ENCODE measurements at places on chromosomes 3 and 15.

DNA sequence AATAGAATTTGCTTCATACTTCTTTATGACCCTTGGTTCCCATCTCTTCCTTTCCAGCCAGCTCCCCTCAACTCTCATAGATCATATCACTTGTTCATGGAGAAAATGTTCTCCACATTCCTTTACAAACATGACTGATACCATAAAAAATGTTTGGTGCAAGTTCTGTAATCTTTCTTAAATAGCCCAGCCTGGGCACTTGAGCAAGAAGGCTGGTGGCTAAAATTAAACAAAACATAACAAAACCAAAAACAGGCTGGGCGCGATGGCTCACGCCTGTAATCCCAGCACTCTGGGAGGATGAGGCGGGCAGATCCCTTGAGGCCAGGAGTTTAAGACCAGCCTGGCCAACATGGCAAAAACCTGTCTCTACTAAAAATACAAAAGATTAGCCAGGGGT lies 8.9 kb upstream of the POLR2M start:
- DNase-seq: no peak

- DNase-seq: no peak
These were observed 101.3 kb downstream of the DPH6 start for GRCh38 chr15:35444557-35445204.

DNA sequence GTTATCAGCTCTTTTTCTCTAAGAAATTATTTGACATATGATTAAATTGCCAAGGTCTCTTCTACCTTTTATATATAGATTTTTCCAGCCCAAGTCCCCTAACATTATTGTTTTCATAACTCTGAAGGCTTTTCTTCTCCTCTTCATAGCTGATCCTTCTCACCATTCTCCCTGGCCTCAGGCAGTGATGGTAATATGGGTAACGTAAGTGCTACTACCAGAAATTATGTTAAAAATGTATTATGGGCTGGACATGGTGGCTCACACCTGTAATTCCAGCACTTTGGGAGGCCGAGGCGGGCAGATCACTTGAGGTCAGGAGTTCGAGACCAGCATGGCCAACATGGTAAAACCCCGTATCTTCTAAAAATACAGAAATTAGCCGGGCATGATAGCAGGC lies 29.2 kb downstream of the BMF start:
- DNase-seq: no peak

GRCh38 chr15:44501768-44502366 lies 35.1 kb upstream of the EIF3J start:
- no peak for DNase-seq

GRCh38 chr15:29285386-29285785 lies 15.8 kb upstream of the NSMCE3 start:
- no peak for DNase-seq

DNA sequence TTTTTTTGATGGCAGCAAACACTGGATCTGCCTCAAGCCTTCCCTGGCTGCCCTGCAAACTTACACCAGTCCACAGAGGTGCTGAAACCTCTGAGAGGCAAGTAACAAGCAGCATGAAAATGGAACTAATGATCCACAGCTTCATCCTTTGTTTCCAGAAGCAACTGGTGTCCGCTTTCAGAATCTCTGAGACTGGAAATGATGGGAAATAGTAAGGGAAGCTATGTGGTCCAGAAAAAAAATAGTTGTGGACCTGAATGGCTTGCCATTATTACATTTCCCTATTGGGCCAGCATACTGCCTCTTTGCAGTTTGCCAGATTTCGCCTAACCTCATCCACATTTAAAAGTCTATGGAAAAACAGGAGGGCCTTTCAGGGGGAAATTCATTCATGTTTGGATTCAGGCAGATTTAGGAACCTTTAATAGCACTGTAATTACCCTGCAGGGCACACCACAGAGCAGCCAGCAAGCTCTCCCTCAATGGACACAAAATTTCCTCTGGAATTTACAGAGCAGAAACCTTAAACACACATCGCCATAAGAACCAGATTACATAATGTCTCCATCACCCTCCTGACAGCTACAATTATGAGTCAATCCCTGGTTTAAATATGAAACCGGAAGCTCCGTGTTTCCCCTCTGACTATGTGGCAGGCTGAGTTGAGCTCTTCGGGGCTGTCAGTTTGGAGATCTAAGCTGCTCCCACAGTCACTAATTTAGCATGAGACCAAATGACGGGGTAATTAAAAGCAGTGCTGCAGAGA lies 134.4 kb downstream of the TMCO5A start:
- DNase-seq: no peak

GRCh38 chr3:108662142-108662738 lies 72.7 kb downstream of the DZIP3 start:
- no peak for DNase-seq

GRCh38 chr15:60993008-60993407 lies 236.1 kb downstream of the RORA start:
- no peak for DNase-seq

DNA sequence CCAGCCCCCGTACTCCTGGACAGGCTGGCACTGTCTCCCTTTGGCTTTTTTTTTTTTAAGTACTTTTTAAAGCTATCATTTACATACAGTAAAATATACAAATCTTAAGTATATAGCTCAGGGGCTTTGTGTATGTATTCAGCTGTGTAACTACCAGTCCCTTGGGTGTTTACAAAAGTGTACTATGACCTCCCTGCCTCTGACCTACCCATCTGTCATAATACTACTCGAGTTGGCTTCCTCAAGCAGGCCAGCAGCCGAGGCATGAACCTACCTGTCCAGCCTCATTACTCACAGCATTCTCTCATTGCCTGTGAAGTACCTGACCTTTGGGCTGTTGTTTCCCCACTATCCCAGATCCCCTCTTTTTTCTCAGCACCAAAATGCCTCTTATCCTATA lies 33.2 kb downstream of the ABHD2 start:
- peak; percentile 76 for DNase-seq

DNA sequence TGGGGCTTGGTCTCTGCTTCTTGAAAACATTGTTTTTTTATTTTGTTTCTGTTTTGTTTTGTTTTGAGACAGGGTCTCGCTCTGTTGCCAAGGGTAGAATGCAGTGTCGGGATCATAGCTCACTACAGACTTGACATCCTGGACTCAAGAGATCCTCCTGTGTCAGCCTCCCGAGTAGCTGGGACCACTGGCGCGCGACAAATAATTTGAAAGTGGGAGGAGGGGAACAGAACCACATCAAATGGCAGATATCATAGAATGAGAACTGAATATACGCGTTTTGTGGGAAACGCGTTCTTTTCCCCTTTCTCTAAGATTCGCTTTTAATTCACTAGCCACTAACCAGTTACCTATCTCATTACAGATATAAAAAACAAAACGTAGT lies 641 bp upstream of the VPS13C start:
- DNase-seq: no peak

DNA sequence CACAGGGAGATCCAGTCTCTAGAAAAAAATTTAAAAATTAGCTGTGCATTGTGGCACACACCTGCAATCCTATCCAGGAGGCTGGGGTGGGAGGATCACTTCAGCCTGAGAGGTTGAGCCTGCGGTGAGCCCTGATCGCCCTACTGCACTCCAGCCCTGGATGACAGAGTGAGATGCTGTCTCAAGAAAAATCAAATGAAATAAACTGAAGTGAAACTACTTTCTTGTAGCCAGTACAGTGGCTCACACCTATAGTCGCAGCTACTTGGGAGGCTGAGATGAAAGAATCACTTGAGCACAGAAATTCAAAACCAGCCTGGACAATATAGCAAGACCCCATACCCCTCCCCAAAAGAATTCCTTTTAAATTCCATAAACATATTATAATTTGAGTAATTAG lies 35.4 kb downstream of the SMARCC1 start:
- DNase-seq: no peak

- DNase-seq: no peak
These were observed 539.3 kb downstream of the SQOR start for GRCh38 chr15:46174122-46174521.

GRCh38 chr15:48451241-48451640 lies 120.0 kb downstream of the DUT start:
- no peak for DNase-seq

GRCh38 chr15:83398626-83399025 lies 48.5 kb upstream of the SH3GL3 start:
- DNase-seq: no peak

DNA sequence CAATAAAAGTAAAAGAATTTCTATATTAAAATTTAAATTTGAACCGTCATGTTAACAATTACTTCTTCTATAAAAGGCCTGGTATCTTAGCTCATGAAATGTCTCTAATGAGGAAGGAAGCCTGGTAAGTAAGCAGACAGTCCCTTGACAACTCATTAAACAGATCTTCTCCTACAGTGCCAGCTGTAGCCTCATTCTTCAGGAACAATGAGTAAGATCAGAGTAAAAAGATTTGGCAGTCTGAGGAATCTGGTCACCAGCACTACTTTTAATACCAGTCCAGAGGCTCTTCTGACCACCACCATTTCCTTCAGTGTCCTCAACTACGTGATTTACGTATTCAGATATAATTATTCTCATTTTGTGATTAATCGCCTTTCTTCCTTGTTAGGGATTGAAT lies 955.0 kb upstream of the ALCAM start:
- DNase-seq: no peak

DNA sequence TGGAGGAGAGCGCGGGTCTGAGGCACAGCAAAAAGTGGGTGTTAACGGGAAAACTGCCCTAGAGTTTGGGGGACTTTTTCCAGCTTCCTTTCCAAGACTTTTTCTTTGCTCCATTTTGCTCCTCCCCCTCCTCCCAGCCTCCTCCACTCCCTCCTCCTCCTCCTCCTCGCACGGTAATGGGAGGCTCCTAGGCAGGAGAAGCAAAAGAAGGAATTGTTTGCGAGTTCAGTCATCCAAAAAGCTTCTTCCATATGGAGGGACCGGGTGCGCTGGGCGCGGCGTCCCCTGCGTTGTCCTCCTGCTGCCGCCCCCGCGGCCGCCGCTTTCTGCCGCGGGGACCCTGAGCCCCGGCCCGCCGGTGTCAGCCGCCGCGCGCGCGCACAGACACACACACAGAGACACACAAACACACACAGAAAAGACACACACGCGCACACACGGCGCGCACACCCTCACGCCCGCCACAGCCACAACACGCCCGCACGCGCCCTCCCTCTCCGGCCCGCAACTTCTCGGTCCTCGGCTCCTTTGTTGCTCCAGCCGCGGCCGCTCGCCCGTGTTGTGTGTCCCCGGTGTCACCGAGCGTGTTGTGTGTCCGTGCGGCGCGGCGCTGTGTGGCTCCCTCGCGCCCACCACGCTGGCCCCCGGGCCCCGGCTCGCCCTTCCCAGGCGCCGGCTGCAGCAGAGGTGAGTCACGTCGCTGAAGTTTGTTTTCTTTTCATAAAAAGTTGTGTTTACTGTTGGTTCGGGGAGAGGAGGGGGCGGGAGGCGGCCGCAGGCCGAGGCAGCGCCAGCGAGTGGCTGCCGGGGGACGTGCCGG lies at the start of gene BOC:
Gene BOC, plus strand, starts transcription at position 228 of the 820 bp plus-strand sequence. CDS start 38,246 bp downstream, outside the sequence.
- DNase-seq: no peak

GRCh38 chr3:197801891-197802778 lies 11.1 kb downstream of the LRCH3 start:
- DNase-seq: no peak

DNA sequence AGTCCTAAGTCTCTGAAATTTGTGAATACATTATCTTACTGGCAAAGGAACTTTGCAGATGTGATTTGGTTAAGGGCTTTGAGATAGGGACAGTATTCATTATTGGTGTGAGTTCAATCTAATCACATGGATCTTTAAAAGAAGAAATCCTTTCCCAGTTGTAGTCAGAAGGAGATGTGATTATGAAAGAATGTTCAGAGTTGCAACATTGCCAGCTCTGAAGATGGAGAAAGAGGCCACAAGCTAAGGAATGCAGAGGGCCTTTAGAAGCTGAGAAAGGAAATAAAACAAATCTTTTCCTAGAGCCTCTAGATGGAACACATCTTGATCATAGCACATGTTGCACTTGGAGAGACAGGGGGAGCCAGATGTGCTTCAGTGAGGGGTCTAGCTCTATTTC lies 27.7 kb upstream of the SIAH2 start:
- DNase-seq: no peak

DNA sequence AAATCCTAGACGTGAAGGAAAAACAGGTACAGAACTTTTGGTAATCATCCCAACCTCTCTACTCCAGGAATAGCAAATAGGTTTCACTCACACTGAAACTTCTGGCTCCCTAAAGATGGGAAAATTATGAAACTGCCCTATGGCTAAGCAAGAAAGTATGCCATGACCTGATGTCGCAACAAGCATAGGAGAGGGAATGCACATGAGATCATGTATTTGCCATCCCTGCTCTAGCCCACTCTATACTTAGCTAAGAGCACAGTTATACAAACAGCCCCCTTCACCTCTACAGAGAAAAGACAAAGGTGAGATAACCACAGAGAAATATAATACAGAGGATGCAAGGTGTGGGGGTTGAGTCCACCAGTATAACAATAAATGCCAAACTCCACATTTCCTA lies 102.7 kb downstream of the TBC1D5 start:
- no peak for DNase-seq

DNA sequence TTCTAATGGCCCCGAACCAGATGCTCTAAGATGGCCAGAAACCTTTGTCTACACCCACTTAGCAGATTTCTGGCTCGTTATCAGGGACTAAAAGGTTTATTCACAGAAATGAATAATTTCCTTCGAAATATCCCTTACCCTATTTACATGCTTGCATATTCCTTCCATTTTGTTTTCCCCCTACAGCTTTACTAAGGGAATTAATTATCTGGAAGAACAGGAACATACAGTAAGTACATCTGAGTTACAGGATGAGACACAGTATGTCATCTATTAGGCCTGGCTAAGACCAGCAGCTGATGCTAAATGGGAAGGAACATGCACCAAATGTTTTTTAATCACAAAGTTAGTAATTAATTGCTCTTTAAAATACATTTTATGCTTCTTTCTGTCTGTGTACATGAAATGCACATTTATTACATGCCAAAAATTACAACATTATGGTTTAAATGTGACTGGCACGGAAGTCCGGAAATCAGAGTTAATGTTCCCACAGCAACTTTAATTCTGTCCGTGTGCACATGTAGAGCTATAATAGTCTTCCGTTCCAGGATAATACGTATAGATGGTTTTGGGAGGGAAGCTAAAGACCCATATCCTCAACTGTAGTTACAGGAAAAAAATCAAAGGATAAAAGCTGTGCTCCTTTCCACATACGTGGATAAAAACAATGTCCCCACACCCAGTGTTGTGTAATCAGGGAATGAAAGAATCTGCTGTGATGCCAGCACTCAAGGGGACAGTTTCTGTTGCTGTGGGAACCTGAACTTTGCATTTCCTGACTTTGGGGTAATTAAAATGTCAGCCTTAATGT lies 82.0 kb downstream of the TIGIT start:
- no peak for DNase-seq

DNA sequence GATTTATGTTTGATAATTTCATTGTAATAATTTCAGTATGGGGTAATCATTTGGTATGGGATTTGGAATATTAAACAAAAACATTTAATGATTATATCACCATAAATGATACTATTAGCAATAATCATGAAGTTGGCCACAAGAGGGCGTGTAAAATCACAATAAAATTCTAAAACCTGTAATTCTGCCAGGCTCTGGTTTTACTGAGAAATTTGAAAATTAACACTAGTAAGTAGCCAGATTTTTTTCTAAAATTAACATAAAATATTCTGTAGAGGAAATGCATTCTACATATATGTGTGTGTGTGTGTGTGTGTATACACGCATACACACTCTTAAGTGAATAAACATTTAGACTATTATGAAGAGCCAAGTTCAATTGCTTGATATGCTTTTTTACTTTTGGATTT lies 40.5 kb downstream of the FEZF2 start:
- DNase-seq: no peak

- peak; percentile 69 for DNase-seq
These were observed 770.0 kb downstream of the GRM7 start for GRCh38 chr3:7630925-7631324.
